A549 treated with ZK216348 at 1 μM for 4 hours (cell line): ENCODE measurements at places on chromosomes 7 and 10. TPM values are rescaled to one million over a fixed set of nuclear protein-coding genes. Genes with fewer than 3 reads are reported as not detected.

The TUBB8 gene
- 0.06 TPM in 1 of 5 replicates, not detected in the others for total RNA-seq

The GIMAP6 gene
- not detected in 5 replicates for total RNA-seq

The KIF5B gene
- total RNA-seq = 42.7 to 83.0 TPM (median 74.6 TPM) in 5 replicates

The ZNF425 gene
- total RNA-seq = 1.3 to 1.9 TPM (median 1.5 TPM) in 5 replicates

The UNC5B gene
- total RNA-seq = 0.72 to 1.7 TPM (median 1.3 TPM) in 5 replicates

The CDC14C gene
- not detected in 5 replicates for total RNA-seq

The EPHA1 gene
- 0.29 TPM in 1 of 5 replicates, not detected in the others for total RNA-seq

The OR2A42 gene
- total RNA-seq = not detected in 5 replicates

The ENKUR gene
- 0.25 to 0.48 TPM (median 0.37 TPM) in 5 replicates for total RNA-seq

The VENTX gene
- not detected in 5 replicates for total RNA-seq

The ITIH5 gene
- 0.08 to 0.24 TPM (median 0.11 TPM) in 4 of 5 replicates, not detected in the other for total RNA-seq

The TRIM74 gene
- total RNA-seq = 0.13 to 0.36 TPM (median 0.21 TPM) in 3 of 5 replicates, not detected in the others

The NANOS1 gene
- 2.1 to 3.1 TPM (median 2.8 TPM) in 5 replicates for total RNA-seq

The HK1 gene
- total RNA-seq = 37.5 to 44.1 TPM (median 40.7 TPM) in 5 replicates

The GPR22 gene
- not detected in 5 replicates for total RNA-seq

The AKR1C3 gene
- total RNA-seq = 1,163 to 1,231 TPM (median 1,180 TPM) in 5 replicates

The CALHM3 gene
- 0.27 to 0.55 TPM (median 0.32 TPM) in 5 replicates for total RNA-seq

The HMX2 gene
- 0.20 to 0.25 TPM (median 0.22 TPM) in 3 of 5 replicates, not detected in the others for total RNA-seq

The TSPAN13 gene
- 11.0 to 17.1 TPM (median 14.7 TPM) in 5 replicates for total RNA-seq

The MSMB gene
- total RNA-seq = not detected in 5 replicates

The PDE6C gene
- not detected in 5 replicates for total RNA-seq

The HTR5A gene
- not detected in 5 replicates for total RNA-seq

The MOGAT3 gene
- not detected in 5 replicates for total RNA-seq

The CALCR gene
- total RNA-seq = not detected in 5 replicates

The CCSER2 gene
- total RNA-seq = 9.4 to 12.6 TPM (median 11.0 TPM) in 5 replicates

The ACSM6 gene
- total RNA-seq = not detected in 5 replicates

The TMEM130 gene
- total RNA-seq = 0.31 to 1.0 TPM (median 0.49 TPM) in 5 replicates

The ATG9B gene
- 0.25 to 0.94 TPM (median 0.43 TPM) in 5 replicates for total RNA-seq
